ENCODE measurements at places on chromosomes 1 and 21. TPM values are rescaled to one million over a fixed set of nuclear protein-coding genes. Genes with fewer than 3 reads are reported as not detected.
A peak's percentile ranks its signal among the peaks of the same experiment; 100 is the strongest.

LCE1E gene
- not detected for total RNA-seq

CAPN8 gene
- 2.2 TPM for total RNA-seq

ZMPSTE24 gene
- total RNA-seq: 41.9 TPM

- peaks cover 23% of the 10 kb centered on the region for H3K27me3 ChIP-seq
- H3K4me1 ChIP-seq: peaks cover 7% of the 10 kb centered on the region
- no peak overlapping the region for H3K27ac ChIP-seq
- no peak overlapping the region for H3K4me3 ChIP-seq
- no peak for DNase-seq
Measured at GRCh38 chr1:14372526-14372925, 226.0 kb upstream of the KAZN start.

- H3K27ac ChIP-seq: no peak overlapping the region
- H3K27me3 ChIP-seq: no peaks in the 10 kb centered on the region
- H3K4me3 ChIP-seq: no peak overlapping the region
- no peaks in the 10 kb centered on the region for H3K4me1 ChIP-seq
- no peaks in the 10 kb centered on the region for H3K36me3 ChIP-seq
Measured at GRCh38 chr1:118636004-118636403, 352.1 kb downstream of the TBX15 start.

DNA sequence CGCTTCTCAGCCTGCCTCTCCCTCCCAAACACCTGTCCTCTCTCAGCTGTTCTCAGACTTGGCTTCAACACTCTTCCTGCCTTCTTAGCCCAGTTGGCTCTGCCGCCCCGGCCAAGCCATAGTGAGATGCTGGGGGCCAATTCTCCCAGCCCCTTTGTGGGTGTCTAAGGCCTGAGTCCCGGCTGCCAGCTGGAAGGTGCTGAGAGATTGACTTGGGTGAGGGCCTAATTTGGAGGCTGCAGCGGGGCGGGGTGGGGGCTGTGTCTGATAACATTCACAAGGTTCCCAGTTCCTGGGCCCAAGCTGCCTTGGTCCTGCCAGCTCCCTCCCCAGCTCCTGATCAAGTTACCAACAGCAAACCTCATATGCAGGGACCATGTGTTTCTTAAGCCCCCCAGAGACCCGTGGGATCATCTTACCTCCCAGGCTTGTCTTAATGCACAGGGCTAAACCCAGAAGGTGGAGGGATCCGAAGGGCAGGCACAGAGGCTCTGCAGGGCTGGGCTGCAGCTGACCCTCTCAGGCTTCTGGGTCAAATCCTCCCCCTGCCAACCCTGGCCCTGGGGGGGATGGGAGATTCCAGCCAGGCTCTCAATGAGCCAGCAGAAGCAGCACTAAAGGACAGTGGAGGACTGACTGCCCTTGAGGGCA lies 9.8 kb downstream of the INKA2 start:
- peaks cover 11% of the 10 kb centered on the region for H3K27me3 ChIP-seq
- peak; percentile 7 for DNase-seq
- H3K36me3 ChIP-seq: no peaks in the 10 kb centered on the region

GRCh38 chr1:172122381-172122780 lies 281.1 kb downstream of the DNM3 start:
- H3K27me3 ChIP-seq: no peaks in the 10 kb centered on the region
- H3K36me3 ChIP-seq: no peaks in the 10 kb centered on the region
- no peak overlapping the region for H3K27ac ChIP-seq
- peaks cover 6% of the 10 kb centered on the region for H3K4me1 ChIP-seq

GRCh38 chr1:152036267-152037216 lies at the start of gene S100A11:
Gene S100A11 (minus strand): TSS chr1:152037004. CDS start chr1:152036915, 89 bp downstream.
- H3K4me3 ChIP-seq: peak within 1 kb of the TSS; percentile 91
- H3K4me1 ChIP-seq: peaks cover 24% of the 10 kb centered on the region
- peak; percentile 53 for DNase-seq
- H3K27ac ChIP-seq: peak within 1 kb of the TSS; percentile 92
- H3K27me3 ChIP-seq: peaks cover 3% of the 10 kb centered on the region
- peaks cover 6% of the 10 kb centered on the region for H3K36me3 ChIP-seq
